RWPE1 (cell line): ENCODE measurements at places on chromosomes 5 and 9.

DNA sequence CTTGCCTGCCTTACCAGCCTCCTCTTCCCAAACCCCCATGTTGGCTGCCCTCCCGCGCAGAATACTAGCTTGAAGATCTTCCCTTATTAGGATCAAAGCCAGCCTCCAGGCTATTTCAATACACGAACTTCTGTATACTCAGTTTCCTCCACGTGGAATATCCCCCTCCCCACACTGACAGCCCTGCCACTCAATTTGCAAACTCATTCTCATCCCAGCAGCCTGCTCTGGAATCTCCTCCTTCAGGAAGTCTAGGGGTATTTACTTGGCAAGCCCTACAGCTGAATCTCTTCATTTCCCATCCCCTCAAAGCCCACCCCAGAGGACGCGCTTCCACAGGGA is 157.0 kb upstream of the SMIM23 start:
- no peak for DNase-seq

GRCh38 chr9:137534256-137535119 is 15.7 kb downstream of the PNPLA7 start:
- DNase-seq, result peak; percentile 76

- DNase-seq, result no peak
Observed at GRCh38 chr5:68070591-68071281, 144.8 kb upstream of the PIK3R1 start.

DNA sequence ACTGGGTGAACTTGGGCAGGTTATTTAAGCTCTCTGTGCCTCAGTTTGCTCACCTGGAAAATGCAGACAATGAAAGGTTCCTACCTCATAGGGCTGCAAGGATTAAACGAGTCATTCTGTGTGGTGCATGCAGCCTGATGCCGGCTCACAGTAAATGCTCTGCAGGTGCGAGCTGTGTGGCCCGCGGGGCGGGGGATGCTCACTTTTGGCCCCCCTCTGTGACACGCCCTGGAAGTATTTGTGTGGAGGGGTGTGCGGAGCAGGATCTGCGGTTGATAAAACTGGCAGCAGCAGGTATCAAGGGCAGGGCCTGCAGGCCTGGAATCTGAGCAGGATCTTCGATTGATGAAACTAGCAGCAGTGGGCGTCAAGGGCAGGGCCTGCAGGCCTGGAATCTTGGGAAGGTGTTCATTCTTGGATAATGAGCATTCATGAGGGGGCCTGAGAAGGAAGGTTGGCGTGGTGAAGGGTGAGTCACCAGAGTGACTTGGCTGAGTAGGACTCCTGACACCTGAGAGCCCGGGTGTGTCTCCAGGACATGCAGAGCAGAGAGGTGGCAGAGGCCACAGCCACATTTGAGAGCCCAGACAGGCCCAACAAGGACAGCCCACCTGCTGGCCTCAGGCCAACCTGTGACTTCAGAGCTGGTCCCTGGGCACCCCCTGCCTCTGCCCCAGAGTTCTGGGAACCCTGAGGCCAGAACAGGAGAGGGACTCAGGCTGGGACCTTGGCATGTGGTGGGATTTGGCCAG is 11.9 kb downstream of the UNC5A start:
- peak; percentile 92 for DNase-seq

GRCh38 chr9:109256336-109256735 is 64.5 kb downstream of the EPB41L4B start:
- no peak for DNase-seq

DNA sequence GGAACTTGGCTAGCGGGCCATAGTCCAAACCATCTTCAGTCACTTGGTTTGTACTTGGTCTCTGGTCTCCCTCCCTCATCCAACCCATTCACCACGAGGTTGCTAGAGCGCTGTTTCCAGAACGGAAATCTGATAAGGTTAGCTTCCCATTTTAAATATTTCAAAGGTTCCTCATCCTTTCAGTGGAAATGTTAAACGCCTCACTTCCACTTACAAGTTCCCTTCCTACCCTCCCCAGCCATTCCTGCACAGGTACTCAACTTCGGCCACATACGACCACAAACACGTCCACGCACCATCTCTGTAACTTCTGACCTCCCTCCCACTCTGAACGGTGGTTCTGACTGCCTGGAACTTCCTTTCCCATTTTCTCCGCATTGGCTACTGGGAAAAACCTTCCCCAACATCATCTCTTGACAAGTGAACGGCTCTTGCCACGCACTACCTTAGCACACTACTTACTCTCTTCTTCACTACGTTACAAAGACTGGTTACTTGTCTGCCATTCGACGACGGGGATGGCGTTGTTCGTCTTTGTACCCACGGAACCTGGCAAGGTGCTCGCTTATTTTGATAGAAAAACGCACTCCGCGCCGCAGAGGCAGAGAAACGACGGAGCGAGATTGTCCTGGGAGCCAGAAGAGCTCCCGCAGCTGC is 629 bp downstream of the CCNH start:
- DNase-seq, result peak; percentile 36

GRCh38 chr5:164002628-164003027 is 497.2 kb downstream of the MAT2B start:
- peak; percentile 40 for DNase-seq

- DNase-seq, result peak; percentile 2
Observed at GRCh38 chr5:22431840-22432239, 421.3 kb downstream of the CDH12 start.

DNA sequence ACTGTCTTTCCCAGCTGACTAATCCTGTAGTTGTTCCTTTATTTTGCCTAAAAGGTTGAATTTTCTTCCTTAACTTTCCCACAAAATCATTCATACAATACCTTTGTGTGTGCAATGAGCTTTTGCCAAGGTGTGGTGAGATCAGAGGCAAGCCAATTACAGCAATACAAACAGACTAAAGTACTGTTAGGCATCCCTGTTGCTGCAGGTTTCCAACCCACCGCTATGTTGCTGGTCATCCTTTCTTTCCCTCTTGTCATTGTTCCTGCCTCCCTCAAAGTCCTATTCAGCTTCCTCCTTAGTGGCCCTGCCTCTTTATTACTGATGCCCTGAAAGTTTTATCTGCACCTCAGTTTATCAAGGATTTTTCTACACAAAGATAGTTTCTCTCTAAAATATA is 22.1 kb downstream of the ITGA2 start:
- DNase-seq, result no peak

GRCh38 chr9:72598639-72599038 is 77.2 kb downstream of the TMC1 start:
- no peak for DNase-seq

DNA sequence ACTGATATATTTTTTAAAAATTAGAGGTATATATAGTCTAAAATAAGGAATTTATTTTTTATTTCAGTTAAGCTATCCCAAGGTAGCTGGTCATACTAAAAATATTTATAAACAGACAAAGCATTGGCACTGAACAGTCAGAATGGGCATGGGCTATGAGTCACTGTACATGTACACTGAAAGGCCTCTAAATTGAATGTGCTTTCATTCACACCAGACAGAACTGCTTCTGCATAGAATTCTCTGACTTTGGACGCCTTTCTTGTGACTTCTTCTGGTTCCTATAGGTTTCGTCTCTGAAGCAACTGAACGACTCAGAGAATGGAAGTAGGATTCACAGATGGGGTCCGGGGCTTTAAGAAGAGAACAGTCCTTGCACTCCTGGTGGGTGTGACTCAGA is 394.8 kb upstream of the MEF2C start:
- DNase-seq, result peak; percentile 51

- DNase-seq, result no peak
Observed at GRCh38 chr5:167915237-167915636, 376.2 kb upstream of the WWC1 start.

- DNase-seq, result no peak
Observed at GRCh38 chr5:11984196-11984595, 80.0 kb upstream of the CTNND2 start.

GRCh38 chr5:3100921-3101551 is 349.6 kb upstream of the IRX2 start:
- DNase-seq, result no peak

GRCh38 chr5:52893863-52894262 is 95.3 kb upstream of the ITGA2 start:
- no peak for DNase-seq

- no peak for DNase-seq
Observed at GRCh38 chr5:67147760-67148159, 48.8 kb downstream of the CD180 start.

DNA sequence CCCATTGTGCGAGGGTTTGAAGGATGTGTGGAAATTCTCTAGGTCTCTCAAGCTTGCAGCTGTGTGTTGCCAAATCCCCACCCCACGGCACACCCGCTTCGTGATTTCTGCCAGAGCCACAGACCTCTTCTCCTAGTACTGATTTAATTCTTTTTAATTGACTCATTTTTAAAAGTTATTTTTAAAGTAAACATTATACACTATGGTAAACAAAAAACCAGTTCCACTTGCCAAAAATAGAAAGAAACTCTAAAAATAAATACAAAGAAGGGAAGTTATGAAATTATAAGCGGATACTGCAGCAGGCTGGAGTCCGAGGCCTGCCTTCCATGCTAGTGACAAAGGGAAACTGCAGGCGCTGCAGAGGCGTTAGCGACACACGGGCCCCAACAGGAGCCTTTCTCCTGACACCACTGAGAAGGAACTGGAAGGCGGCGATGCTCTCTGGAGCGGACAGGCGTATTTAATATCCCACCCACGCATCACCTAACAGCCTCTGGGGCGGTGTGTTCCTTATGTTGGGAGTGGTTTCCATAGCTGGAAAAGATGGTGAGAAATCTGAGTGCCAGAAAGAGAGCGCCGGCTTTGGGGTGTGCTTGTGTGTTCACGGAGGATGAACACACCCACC is 122.5 kb downstream of the COL23A1 start:
- peak; percentile 22 for DNase-seq

GRCh38 chr5:176948458-176948857 is 49.3 kb upstream of the HK3 start:
- no peak for DNase-seq

DNA sequence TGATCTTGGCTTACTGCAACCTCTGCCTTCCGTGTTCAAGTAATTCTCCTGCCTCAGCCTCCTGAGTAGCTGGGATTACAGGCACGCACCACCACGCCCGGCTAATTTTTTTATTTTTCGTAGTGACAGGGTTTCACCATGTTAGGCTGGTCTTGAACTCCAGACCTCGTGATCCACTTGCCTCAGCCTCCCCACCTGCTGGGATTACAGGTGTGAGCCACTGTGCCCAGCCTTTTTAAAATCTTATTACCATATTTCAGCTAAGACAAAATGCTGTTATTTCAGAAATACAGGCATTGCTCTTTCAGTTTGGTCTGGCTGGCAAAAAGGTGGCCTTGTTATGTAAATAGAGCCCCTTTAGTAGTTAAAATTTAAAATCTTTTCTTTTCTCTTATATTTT is 46.9 kb upstream of the GLDC start:
- DNase-seq, result no peak

DNA sequence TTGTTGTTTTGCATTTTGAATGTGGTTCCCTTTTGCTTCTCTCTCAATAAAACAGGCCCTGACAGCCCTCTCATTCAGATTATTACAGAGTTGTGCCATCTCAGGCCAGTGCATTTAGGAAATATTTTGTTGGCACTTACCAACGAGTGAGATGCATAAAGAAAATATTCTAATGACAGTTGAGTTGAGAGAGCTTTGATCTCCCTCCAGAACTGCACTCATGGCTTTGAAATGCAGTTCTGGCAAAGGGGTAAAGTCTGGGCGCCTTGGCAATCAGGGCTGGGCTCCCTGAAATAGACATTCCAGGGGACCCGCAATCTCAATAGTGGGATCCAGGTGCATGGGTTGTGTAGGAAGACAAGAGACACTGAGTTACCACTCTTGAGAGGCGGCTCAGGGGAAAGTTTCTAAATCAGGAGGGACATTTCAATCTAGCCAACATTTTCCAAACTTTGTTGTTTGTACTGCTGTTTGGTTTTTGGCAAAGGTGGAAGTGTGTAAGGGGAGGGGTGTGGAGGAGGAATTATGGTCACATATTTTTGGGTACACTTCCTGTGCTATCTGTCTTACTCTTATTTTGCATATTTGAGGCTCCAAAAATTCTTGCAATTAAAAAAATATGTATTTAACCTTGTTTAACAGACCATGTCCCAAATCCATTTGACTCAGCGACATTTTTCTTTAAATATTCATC is 48.8 kb downstream of the PAPPA start:
- no peak for DNase-seq

DNA sequence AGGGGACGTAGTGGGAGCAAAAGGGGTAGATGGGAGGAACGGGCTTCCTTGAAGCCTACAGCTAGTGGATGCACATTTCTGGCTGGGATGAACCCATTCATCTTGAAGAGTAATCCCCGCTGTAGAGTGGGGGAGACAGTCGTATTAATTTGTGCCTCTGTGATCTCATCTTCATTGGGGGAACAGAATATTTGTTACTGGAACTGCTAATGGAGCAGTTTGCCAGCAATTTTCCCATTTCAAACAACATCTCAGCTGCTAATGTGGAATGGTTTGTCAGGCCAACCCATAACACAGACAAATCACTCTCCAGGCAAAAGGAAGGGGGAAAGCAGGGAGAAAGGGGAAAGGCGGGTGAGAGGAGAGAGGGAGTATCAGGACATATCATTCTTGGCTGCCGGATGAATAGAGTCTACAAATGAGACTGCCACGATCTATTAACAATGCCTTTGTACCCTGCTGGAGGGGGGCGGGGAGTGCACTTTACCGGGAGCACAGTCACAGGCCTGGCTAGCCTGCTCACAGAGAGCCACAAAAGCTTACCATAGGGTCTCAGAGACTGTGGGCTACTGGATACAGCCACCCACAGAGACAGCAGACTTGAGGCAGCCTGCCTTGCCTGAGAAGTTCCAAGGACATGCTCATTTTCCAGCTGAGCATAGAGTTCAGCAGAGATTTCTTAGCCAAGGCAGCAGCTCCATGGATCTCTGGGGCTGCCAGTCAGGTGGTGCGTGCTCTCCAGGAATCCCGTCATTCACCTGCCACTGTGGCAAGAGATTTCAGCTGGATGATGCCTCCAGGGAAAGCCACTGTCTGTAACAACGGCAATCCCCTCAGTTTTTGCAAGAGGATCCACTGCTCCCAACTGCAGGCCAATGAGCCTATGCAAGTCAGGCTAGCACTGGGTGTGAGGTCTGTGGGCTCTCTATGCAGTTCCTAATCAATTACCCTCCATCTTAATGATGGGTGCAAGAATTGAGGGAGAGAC is 217.7 kb upstream of the PANK3 start:
- DNase-seq, result no peak

DNA sequence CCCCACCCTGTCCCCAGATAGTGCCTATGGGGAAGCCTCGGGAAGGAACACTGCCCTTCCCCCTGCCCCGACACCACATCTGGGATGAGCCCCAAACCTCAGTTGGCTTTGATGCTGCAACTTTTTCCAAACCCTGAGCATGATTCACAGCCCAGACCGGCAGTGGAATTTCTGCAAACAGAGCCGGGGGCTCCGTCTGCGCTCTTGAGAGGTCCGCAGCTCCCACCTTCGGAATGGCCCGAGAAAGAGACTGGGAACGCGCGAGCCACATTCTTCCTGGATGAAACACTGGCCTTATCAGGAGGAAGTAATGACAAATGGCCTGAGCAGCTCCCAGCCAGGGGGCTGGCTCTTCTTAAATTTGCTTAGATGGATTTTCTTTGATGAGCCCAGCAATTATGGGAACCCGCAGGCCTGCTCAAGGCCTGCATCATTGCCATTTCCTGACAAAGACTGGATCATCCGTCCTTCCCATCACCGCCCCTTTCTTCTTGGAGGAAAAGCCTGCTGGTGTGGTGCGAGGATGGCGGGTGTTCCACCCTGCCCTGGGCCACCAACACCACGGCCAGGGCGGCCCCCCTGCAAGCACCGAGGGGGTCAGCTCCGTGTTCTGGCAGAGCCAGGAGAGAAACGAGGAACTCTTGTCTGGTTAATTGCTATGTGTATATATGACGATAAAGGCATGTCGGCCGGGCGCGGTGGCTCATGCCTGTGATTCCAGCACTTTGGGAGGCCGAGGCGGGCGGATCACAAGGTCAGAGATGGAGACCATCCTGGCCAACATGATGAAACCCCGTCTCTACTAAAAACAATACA is 38.8 kb upstream of the COL5A1 start:
- DNase-seq, result peak; percentile 34

- no peak for DNase-seq
Observed at GRCh38 chr5:180575571-180575970, 15.7 kb downstream of the SCGB3A1 start.
